Fibroblast of skin of abdomen (primary cell): ENCODE measurements at places on chromosomes 13 and 19.

DNA sequence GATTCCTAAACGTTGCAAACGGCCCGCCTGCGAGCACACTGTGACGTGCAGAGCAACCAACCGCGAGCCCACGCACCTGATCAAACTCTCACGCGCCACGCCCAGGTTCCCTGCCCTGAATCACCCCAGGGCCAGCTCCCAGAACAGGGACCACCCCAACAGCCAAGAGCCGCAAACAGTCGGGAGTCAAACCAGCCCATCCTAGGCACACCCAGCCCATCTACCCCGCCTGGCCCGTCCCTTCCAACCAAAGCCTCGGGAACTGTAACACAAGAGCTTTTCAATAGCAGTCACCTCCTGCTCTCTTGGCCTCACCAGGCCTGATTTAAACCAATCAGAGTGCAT, 8.9 kb downstream of the PIP5K1C start:
- DNase-seq = no peak

GRCh38 chr13:21901336-21901735, 230.5 kb downstream of the FGF9 start:
- DNase-seq = no peak

- no peak for DNase-seq
These were observed 45.1 kb downstream of the MTUS2 start for GRCh38 chr13:28865149-28865744.

GRCh38 chr13:114114006-114114640, 18.3 kb downstream of the RASA3 start:
- DNase-seq = no peak

DNA sequence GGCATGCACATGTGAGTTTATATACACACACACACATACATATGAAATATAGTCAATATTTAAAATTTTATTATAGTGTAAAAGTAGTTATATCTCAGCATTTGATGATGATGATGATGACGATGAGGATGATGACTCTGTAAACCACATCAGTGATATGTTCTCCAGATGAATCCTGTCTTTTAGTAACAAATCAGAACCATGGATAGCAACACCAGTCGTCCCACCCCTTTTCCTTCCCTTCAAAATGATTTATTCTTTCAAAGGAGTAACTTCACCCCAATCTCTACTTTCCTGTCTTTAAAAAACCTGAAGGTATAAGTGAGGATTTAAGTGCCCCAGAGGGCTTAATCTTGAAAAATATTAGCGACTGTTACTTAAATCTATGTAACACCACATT, 74.1 kb downstream of the DCLK1 start:
- no peak for DNase-seq

DNA sequence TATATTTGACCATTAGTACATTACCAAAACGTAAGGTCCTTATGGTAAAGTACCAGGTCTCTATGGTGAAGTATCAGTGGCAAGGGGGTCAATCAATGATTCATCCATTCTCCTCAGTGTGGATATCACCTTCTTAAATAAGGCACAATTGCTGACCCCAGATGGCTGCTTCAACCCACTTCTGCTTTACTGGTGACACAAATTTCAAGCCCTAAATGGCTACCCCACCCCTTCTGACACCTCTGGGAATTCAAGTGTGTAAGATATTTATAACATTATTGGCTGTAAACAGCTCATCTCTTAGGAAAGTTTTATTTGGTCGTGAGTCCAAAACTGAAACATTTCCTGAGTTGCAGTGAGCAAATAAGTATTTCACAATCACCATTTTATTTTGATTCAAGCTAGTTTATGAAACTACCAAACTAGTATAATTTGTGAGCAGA, 7.9 kb upstream of the WBP4 start:
- peak; percentile 15 for DNase-seq

DNA sequence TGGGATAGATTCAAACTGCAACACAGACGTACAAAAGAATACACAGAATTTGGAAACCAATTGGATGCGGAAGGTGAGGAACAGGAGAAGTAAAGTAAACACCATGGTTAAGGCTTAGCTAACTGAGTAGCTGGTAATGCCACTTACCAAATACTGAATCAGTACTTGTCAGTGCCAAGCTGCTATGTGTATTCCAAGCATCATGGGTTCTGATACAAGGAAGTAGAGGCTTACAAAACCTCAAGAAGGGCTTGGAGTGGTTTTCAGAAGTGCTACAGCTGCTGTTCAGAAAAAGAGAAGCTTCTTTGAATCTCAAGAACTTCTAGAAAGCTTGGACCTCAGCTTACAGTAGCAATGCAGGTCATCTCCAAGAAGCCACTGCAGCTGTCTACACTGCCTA, 35.9 kb upstream of the DCT start:
- DNase-seq = no peak

- DNase-seq = no peak
These were observed 726 bp upstream of the ZNF358 start for GRCh38 chr19:7515110-7515644.

- no peak for DNase-seq
These were observed 66.8 kb upstream of the MED4 start for GRCh38 chr13:48161530-48162179.
